ENCODE measurements at places on chromosomes 3 and 15.

GRCh38 chr3:54349231-54349652 lies 226.9 kb downstream of the CACNA2D3 start:
- DNase-seq: no peak

DNA sequence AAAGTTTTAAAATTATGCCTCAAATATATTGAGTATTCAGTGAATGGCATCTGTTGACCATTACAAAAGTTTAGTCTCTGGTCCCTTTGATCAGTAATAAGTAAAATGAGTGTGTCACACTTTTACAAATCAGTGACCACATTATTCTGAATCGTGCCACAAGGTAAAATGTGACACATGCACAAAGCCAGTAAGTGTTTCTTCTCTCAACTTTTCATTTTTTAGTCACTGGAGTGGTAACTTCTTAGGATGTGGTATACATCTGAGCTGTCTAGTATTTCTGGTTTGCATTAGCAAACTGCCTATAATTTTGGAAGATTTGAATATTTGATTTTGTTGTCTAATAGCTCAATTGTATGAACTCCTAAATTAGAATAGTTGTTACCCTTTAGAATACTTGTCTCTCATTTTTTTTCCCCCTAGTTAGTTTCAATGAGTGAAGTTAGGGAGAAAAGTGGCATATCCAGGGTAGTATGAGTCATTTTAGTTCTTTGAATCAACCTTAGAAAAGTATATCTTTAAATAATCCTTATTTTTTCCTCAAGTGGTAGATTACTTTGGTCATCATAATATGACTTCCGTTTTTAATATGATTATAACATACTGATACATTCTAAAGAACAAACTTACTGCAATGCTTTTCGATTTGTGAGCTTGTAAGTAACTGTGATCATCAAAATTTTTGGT lies 18.1 kb downstream of the DNAJC13 start:
- no peak for DNase-seq

DNA sequence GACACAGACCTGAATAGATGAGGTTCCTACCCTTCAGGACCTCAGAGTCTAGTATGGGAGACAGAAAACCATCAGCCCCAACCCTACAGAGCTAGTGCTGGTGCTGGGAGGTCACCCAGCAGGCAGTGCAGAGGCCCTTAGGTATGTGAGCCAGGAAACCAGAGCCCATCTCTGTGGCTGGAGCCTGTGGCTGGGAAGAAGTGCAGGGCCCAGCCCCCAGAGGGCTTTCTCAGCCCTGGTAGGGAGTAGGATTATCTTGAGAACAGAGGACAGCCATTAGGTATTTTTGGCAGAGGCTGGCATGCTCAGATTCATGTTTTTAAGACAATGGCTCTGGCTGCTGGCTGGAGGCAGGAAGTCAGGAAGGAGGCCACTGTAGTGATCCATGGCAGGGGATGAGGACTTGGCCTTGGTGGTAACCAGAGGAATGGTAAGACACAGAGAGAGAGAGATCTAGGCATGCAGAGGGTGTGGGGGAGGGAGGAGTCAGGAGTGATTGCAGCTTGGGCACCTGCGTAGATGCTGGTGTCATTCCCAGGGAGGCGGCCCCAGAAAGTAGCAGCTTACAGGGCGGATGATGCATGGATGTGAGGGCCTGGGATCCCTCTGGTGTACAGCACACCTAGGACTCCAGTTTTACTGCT lies 220.9 kb upstream of the EIF1B start:
- no peak for DNase-seq

DNA sequence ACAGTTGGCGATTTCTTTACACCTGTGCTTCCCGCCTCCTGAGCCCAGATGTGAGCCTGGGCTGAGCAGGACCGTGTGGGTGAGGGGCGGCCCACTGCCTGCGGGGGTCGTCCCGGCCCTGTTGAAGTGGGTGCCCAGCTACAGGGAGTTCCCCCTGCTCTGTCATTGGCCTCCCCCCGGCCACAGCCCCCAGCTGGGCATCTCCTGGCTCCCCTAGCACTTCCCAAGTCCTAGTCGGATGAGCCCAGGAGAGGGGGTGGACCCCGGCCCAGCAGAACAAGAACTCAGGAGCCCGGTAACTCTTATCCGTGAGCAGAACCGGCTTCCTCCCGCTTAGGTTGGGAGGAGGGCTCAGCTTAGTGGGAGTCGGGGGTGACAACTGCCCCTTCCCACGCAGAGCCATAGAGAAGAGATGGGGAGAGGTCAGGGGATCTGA lies 757 bp downstream of the PAQR5 start:
- no peak for DNase-seq

DNA sequence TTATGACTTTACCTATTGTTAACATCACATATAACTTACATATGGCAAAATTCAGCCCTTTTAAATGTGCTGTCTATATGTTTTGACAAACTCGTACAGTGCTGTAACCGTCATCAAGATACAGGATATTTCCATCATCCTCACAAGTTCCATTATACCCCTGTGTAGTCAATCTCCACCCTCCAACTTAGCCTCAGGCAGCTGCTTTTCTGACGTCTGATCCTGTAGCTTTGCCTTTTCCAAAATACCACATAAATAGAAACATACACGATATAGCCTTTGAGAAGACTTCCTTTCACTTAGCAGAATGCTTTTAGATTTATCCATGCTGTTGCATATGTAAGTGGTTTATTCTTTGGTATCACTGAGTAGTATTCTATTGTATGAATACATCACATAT lies 47.1 kb downstream of the SLC12A1 start:
- no peak for DNase-seq

DNA sequence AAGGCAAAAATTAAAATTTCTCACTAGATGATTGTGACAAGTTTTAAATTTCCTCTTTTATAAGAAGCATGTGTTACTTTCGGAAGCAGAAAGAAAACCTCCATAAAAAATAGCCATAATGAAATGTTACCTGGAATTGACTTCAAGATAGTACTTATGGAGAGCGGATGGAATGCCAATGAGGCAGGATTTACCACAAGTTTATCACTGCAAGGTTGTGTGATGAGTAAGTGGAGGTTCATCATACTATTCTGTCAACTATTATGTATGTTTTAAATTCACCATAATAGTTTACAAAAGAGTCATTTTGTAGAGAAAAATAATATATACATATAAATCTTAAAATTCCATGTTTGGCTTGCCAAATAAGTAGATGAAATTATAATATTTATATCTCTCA lies 230.3 kb downstream of the SCAPER start:
- DNase-seq: no peak

- no peak for DNase-seq
These were observed 725.9 kb upstream of the NR2F2 start for GRCh38 chr15:95604634-95605036.

DNA sequence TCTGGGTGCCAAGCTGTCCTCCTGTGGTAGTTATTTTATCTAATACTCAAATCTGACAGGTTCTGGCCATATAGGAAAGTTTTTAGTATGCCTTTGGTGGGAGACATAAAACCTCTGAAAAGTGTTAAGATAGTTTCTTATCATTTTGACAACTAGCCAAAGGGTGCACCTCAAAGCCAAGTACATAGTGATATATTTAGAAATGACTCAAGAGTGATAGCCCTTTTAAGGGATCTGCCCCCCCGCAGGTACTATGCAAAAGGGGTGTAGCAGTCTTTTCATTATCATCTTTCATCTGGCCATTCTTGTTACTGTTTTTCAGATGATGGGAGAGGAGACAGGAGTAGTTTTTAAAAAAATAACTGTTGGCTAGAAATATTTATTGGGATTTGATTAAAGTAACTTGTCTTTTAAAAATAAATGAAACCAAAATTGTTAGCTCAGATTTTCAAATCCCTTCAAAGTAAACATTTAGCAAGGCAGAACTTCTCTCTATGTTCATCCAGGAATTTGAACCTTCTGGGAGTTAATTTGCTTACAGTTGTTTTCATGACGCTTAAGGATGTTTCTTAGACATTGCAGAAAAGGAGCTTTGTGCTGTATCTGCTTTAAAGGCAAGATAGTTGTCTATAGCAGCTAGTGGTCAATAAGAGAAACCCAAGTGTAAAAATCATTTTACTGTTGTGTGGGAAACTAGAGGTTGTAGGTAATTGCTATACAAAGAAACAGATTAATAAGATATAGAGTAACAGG lies 5.1 kb downstream of the PHLDB2 start:
- no peak for DNase-seq

DNA sequence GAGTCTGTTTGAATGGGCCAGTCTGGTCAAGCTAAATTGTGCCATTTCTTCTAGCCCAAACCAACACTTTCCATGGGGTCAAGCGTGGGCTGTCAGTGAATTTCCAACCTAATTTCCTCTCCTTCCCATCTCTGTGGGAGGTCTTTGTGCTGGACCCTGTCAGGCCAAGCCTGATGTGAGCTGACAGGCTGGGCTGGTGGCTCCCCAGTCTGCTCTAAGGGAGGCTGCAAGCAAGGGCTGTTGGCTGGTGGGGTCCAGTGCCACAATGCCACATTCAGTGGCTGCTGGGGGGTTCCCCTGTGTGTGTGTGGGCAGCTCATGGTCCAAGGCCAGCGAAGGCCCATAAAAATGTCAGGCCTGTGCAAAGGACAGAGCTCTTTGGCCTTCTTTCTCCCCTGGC lies 216.1 kb downstream of the OPA1 start:
- no peak for DNase-seq

DNA sequence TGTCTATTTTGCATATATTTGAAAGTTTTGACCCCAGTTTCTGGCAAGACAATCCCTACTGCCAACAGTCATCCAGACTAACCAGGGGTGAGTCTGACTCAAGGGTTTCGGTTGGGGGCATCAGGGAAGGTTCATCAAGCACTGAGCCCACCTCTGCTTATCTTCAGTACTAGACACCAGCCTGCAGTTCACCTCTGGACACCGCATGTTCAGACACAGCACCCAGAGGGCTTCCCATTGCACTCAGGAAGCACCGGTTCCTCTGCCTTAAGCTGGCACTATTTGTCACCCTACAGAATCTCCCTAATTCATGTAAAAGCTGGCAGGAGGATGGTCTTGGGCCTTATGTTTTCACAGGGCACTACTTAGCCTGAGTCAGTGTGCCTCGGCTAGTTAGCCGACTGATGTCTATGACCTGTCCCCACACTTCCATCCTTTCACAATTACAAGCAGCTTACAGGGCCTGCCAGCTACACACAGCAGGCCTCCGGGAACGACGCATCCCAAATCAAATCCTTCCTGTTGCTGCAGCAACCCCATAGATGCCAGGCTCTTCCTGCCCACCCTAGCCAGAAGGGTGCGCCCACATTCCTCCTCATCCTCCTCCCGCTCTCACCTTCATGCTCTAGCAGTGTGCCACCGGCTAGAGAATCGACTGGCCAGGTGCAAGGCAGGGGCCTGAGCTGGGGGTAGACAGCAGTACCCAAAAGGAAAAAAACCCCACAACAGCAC lies 52.5 kb downstream of the SH3BP5 start:
- DNase-seq: no peak

DNA sequence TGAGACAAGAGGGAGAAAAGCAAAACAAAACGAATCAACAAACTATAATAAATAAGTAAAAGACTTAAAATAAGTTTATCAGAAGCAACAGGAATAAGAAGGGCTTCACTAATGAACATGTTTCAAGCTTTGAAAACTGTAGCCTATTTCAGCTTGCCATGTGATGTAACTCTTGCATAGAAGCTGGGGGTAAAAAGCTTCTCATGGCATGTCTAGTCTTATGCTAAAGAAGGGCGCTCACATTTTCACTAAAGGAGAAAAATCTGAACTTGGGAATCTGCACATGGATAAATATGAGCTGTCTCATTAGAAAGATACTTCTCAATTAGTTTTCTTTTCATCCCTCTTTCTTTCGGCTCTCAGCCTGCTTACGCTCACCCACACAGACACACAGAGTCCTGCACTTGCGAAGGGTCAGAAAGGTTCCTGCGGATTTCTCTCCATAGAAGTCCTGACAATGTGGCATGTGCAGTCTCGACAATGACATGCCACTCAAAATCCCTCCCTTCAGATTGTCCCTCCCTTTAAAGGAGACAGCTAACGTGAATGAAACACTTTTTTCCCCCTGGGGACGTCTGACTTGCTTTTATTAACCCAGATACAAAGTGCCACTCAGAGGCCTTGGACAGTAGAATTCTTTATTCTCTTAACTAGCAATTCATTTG lies 568.9 kb upstream of the NR2F2 start:
- DNase-seq: no peak

GRCh38 chr3:148309390-148310035 lies 388.2 kb upstream of the AGTR1 start:
- DNase-seq: no peak

DNA sequence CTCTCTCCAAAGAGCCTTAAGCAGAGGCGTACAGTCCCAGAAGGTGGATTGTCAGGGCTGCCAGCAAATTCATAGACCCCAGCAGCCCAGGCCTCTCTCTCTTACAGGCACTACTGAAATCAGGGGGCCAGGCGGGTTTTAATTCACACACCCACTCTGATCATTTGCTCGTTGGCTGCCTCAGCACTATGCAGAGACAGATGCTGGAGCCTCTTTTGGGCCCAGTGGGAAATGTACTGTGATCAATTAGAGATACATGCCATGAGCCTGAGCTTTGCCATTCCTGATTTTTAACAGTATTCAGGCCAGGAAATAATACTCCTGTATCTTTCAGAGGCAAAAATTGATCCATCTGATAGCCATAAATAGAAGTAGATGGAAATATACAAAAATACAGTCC lies 53.0 kb downstream of the CMTM6 start:
- no peak for DNase-seq

- no peak for DNase-seq
These were observed 62.7 kb downstream of the PXYLP1 start for GRCh38 chr3:141294301-141294700.

DNA sequence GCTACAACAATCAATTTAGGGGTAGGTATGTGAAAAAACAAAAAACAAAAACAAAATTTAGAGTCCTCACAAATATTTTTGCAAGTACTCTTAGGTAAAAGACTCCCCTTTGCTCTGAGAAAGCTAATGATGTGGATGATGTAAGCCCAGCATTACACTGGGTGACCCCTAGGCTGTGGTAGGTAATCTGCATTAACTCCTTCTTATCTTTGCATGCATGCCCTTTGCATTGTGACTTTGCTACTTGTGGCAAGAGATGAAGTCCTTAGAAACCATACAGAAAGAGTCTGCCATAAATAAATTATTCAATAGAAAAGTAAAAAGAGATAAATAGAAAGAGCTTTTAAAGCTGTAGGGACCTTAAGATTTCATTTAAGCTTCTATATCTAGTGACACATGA lies 159.7 kb upstream of the MBNL1 start:
- no peak for DNase-seq

GRCh38 chr3:161413127-161413854 lies 42.0 kb upstream of the SPTSSB start:
- DNase-seq: no peak

Data from stimulated activated CD8-positive, alpha-beta memory T cell treated with anti-CD3 and anti-CD28 coated beads, Interleukin-4, amount 100 ng/mL, for 1 hour (primary cell).